ENCODE measurements at places on chromosomes 13 and 19.

- peak; percentile 55 for DNase-seq
Measured at GRCh38 chr19:38033658-38034491, 126.9 kb downstream of the SIPA1L3 start.

GRCh38 chr19:32040236-32040635, 305.2 kb upstream of the ZNF507 start:
- no peak for DNase-seq

DNA sequence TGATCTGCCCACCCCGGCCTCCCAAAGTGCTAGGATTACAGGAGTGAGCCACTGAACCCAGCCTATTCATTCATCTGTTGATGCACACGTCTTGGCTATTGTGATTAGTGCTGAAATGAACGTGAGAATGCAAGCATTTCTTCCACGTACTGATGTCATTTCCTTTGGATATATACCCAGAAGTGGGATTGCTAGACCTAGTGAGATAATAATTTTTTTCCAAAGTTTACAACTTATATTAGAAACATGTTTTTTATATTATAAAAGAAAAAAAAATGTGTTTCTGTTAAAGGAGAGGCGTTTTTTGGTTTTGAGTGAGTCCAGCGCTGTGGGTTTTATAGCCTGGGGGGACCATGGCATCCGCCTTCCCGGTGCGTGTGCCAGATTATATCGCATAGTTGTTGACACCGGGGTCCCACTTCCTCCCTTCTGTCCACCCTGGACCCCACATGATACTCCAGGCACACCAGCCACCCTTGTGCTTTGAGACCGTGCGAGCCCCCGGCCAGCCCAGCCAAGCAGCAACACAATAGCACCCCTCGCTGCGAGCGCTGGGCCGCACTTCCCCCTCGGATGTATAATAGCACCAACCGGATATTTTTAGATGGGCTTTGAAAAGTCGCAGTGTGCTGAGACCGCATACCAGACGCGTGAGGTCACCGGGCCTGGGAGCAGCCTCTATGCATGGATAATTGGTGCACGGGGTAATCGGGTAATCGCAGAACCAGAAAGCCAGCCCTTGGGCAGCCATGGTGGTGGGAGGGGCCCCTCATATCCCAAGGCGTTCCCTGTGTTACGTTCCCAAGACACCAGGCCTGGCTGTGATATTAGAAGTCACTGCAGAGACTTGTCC, 59.6 kb downstream of the MYO9B start:
- DNase-seq = peak; percentile 97

- no peak for DNase-seq
Measured at GRCh38 chr13:26378116-26378515, 124.2 kb downstream of the CDK8 start.

GRCh38 chr13:86660090-86660489, 860.9 kb upstream of the SLITRK6 start:
- no peak for DNase-seq

GRCh38 chr19:18322318-18322758, 538 bp downstream of the LSM4 start:
- DNase-seq = peak; percentile 63

DNA sequence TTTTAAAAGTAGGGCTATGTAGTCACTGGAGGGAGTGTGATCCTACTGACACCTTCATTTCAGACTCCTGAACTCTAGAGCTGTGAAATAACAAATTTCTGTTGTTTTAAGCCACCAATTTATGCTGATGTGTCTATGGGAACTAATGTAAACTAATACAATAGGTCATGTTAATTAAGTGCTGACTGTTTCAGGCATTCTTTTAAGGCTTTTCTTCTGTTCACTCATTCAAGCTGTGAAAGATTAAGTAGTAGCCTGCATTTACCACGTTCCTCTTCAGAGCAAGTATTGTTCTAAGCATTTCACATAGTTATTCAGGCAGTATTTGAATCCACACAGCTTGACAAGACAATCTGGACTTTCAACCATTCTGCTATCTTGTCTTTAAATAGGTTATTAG, 1135.0 kb downstream of the SLITRK1 start:
- DNase-seq = no peak

- no peak for DNase-seq
Measured at GRCh38 chr19:35222373-35223015, 6.0 kb downstream of the FAM187B start.

- DNase-seq = no peak
Measured at GRCh38 chr13:94323764-94324758, 155.4 kb downstream of the DCT start.

DNA sequence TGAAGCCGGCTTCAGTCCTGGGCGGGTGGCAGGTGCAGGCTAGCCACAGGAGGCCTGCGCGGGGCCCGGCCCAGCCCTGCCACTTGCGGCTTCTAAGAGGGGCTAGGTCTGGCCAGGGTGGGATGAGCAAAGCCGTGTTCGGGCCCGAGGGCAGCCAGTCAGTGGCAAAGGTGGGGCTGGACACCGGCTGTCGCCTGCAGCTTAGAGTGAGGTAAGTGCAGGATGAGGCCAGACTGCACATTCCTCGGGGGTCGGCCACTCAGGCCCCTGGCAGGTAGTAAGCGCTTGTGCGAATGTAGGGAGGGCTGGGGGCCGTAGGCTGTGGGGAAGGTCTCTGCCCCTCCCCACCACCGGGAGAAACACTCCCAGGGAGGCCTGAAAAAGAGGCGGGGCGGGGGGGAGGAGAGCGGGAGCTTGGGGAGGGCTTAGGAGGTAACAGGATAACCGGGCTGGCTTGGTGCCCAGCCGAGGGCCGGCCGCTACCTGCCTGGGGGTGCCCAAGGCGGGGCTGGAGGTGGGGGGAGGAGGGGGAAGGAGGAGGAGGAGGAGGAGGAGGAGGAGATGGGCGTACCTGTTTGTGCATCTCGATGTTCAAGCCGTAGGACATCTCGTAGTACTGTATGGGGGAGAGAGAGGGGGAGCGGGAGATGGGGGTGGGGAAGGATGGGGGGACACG, 6.4 kb downstream of the TLE5 start:
- DNase-seq = no peak

DNA sequence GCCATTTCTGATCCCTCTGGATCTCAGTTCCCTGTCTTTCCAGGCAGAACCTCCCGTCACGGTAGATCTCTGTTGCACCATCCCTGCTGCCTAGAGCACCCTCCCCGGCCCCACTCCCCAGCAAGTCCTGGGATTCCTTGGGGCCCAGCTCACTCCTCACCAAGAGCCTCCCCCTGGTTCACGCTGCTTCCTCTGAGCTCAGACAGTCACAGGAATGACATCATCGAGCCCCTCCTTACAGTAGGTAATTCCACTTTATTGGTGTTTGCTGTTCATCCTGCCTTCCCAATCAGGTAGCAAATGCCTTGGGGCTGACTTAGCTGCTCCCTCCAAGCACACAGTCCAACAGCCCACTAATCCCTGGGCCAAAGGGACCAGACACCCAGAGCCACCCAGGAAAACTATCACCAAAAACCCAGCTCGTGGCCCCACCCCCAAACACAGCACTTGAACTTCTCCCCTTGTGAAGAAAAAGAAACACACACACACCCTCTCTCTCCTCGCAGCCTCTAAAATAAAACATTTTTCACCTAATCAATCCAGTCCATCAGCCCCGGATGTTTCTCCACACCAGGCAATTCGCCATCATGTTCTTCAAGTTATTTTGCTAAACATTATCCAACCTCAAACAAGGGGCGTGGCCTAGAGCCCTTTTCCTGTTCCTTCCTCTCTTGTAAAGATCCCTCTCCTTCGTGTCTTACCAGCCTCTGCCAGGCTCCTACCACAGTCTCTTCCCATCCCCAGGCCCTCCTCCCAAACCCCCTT, 2.5 kb downstream of the NAPA start:
- peak; percentile 61 for DNase-seq

- no peak for DNase-seq
Measured at GRCh38 chr13:81726037-81726726, 1385.3 kb upstream of the SPRY2 start.

DNA sequence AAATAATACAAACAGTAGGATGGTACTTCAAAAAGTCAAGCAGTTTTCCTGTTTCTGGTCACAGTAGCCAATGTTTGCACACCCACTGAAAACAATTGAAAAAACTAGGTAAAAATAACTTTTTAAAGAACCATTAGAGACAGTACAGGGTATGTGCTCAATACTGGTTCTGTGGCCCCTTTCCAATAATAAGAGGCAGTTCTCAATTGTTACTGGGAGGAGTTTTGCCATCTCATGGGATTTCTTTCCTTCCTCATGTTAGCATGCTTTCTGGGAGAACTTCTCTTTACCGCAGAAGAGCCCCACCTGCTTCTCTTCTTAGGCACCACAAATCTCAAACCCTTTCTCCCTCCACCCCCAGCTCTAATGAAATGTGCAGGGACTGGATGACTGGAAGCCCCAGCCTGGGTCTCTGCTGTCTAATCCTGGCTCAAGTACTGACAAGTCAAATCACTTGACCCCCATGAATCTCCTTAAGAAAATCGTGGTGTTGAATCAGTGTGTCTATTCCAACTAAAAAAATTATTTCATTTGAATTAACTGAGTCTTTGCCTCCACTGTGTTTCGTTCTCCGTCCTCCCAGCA, 14.6 kb downstream of the METTL21C start:
- no peak for DNase-seq

DNA sequence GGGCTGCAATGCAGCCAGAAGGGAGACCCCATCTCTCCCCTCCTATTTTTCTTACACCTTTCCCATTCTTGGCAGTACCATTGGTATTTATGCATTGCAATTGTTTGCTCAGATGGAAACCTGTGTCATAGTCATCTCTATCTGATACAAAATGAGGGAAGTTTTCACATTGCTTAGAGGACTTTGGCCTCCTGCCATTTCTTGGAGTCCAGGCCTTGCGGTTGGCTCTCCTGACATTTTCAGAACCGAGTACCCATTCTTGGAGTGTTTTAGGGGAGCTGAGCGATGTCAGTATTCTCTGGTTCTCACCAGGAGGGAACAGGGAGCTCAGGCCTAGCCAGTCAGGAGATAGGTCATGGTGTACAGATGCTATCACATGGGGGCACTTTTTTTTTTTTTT, 1.5 kb downstream of the SIN3B start:
- peak; percentile 71 for DNase-seq

- DNase-seq = peak; percentile 62
Measured at GRCh38 chr19:10388957-10389356, 8.6 kb upstream of the TYK2 start.

- DNase-seq = no peak
Measured at GRCh38 chr13:114194853-114195252, 15.8 kb downstream of the CFAP97D2 start.

DNA sequence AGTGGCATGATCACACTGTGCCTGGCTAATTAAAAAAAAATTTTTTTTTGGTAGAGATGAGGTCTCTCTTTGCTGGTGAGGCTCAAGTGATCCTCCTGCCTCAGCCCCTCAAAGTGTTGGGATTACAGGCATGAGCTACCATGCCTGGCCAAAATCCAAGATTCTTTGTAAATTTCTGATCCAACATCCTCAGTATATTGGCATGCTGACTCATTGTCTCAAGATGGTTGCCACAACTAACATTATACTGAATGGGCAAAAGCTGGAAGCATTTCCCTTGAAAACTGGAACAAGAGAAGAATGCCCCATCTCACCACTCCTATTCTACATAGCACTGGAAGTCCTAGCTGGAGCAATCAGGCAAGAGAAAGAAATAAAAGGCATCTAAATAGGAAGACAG, 100.0 kb downstream of the KLF5 start:
- DNase-seq = peak; percentile 67

GRCh38 chr13:42064259-42064658, 15.8 kb downstream of the DGKH start:
- DNase-seq = peak; percentile 97

- peak; percentile 34 for DNase-seq
Measured at GRCh38 chr13:76917095-76917494, 30.9 kb upstream of the KCTD12 start.

GRCh38 chr13:111303559-111303958, 16.9 kb upstream of the TEX29 start:
- DNase-seq = no peak

DNA sequence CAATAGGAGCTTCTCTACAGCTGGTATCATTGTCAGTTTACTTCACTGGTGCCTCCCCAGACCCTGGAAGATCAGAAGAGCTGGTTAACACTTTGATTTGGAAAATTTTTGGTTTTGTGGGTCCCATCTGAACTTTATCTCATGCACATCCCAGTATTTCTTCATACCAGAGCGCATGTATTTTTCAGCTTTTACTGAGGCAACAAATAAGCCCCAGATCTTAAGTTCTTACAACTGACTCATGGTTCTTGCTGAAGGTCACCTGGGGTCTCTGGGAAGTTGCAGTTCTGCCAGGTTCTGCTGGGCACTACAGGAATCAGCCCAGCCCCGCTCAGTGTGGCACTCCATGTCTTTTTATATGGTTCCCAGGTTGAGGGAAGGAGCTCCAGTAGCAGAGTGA, 1249.9 kb downstream of the EFNB2 start:
- DNase-seq = peak; percentile 34

- no peak for DNase-seq
Measured at GRCh38 chr13:80036845-80037504, 304.0 kb downstream of the SPRY2 start.

DNA sequence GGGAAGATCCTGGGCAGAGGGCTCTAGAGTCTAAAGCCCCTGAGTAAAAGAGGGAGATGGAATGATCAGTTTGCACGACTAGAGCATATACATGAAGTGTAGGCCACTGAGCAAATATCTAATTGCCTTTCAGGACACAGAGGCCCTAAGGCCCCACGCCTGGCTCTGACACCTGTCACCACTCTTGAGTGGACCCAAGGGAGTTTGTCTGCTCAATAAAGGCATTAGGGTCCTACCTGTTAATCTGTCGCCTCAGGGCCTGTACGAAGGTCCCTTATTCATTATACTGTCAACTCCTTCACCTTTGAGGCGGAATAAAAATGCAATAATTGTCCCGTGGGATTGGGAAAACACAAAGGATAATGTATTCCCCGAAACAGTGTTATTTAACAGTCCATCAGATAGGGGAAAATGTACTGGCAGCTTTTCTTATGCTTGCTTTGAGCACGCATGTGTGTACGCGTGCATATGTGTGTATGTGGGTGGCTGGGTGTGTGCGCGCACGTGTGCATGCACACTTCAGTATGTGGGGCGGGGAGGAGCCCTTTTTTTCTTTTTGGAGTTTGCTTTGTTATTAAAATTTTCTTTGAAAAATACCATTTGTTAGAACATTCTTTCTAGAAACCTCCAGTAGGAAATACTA, 161.8 kb upstream of the SERP2 start:
- DNase-seq = no peak

GRCh38 chr13:26544707-26545106, 12.8 kb upstream of the WASF3 start:
- no peak for DNase-seq

GRCh38 chr19:39014037-39014436, 18.3 kb downstream of the FBXO27 start:
- DNase-seq = no peak

- peak; percentile 99 for DNase-seq
Measured at GRCh38 chr13:39777527-39778061, 122.1 kb downstream of the COG6 start.

DNA sequence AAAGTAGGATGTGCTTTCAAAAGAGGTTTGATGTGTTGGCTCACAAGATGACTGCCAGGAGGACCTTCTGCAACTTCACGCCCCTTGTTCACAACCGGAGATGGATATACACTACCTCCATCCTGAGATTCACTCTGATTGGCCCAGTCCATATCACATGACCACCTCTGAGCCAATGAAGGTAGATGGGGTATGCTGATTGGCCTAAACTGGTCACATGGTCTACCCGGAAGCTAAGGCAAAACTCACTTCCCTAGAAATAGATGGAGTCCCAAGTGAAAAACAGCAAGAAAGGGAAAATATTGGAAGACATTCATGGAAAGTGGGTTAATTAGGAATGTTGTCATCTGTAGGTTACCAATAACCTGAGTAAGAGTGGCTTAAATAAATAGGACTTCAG, 119.7 kb upstream of the MRI1 start:
- no peak for DNase-seq

GRCh38 chr13:80116107-80116506, 224.8 kb downstream of the SPRY2 start:
- peak; percentile 76 for DNase-seq

Data from iris pigment epithelial cell (primary cell).